Mammary epithelial cell (primary cell): ENCODE measurements at places on chromosomes 12 and 14.
A peak's percentile ranks its signal among the peaks of the same experiment; 100 is the strongest.

GRCh38 chr12:89832336-89832735 lies 123.7 kb upstream of the ATP2B1 start:
- no peak for DNase-seq

GRCh38 chr12:88895634-88896033 lies 315.4 kb upstream of the KITLG start:
- no peak for DNase-seq

DNA sequence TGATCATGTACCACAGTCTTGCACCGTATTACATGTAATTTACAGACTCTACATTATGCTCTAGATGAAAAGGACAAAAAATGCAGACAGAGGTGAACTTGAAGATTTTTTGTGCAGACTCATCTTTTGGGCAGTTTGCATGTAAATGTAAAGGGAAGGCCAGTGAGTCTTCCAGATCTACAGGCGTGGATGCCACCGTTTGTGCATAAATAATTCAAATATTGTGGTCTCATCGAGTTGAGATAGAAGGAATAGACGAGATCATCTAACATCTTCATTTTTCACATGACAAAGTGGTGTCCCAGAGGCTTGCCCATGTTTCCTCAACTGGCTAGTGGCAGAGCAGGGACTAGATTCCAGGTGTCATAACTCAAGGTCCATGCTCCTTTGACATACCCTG lies 125.2 kb downstream of the ALX1 start:
- no peak for DNase-seq

DNA sequence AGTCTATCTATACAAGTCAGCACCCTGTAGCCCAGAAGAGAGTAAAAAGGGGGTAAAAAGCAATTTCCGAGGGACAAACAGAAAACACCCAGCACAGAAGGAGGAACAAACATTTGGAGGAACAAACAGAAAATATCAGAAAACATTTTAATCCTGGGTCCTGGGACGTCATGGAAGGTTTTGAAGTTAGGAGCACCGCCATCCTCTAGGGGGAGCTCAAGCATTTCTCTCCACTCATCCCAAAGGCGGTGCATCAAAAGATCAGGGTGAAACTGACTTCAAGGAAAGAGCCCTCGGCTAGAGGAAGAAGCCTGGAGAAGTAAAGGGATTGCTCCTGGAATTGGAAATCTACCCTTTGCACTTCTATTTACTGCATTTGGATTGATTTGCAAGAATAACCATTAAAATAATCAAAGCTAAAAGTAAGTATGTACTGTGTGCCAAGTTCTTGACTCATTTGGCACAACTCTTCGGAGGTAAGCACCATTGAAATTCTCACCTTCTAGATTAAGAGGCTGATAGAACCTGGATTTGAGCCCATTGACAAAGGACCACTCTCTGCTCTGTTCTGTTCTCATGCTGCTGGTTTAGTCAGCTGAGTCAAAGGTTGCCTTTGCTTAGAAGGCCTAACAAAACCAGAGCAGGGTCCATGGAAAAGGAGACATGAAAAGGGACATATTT lies 17.2 kb upstream of the POC1B start:
- peak; percentile 68 for DNase-seq

DNA sequence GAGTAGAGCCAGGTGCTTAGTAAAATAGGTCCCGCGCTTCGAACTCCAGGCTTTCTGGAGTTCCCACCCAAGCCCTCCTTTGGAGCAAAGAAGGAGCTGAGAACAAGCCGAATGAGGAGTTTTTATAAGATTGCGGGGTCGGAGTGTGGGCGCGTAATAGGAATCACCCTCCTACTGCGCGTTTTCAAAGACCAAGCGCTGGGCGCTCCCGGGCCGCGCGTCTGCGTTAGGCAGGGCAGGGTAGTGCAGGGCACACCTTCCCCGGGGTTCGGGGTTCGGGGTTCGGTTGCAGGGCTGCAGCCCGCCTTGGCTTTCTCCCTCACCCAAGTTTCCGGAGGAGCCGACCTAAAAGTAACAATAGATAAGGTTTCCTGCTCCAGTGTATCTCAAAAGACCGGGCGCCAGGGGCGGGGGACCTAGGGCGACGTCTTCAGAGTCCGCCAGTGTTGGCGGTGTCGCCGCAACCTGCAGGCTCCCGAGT lies 3.6 kb downstream of the SSTR1 start:
- DNase-seq, result no peak

DNA sequence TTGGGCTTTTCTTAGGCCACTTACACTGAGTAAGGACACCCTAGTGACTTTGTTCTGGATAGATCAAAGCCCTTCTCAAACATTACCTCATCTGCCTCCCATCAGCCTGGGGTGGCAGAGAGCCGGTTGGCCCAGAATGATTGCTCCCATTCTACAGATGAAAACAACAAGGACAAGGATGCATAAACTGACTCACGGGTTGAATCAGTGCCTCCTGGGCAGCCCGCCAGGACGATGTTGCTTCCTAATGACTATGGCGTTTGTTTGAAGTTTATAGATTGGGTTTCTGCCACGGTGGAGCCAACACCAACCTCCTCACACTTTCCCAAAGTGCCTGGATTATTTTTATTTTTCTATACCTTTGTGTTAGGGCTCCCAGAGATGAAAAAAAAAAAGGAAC lies 3.6 kb upstream of the VRK1 start:
- peak; percentile 24 for DNase-seq

DNA sequence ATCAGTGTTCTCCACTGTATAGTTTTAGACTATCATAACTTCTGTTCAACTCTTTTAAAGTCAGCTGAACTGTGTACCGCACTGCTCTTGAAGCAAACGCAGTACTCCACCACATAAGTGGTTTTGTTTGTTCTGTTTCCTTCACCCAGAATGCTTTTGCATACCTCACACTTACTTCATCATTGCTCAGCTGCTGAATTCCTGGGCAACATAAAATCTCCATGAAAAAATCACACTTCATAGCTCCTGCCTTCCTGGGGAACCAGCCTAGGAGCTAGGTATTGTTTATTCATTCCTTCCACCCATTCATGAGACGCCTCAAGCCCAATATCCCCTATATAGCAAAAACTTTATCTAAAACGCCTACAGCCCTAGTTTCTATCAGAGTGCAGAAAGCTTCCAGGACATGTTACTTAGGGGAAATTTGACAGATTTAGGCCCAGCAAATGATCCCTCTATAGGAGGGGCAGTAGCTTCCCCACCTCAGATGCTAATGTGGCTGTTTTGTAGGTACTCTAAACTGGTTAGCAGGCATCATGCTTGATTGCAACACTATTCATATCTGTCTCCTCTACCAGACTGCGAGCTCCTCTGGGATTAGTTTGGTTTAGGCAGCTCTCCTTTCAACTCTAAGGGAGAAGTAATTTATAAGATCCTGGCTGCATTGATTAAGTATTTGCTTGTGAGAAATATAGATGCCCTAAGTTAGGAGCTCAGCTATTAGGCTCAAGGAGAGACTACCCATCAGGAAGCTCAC lies 44.5 kb downstream of the LRRC9 start:
- DNase-seq, result no peak

- no peak for DNase-seq
These were observed 624.1 kb upstream of the FOXG1 start for GRCh38 chr14:28142400-28143015.

DNA sequence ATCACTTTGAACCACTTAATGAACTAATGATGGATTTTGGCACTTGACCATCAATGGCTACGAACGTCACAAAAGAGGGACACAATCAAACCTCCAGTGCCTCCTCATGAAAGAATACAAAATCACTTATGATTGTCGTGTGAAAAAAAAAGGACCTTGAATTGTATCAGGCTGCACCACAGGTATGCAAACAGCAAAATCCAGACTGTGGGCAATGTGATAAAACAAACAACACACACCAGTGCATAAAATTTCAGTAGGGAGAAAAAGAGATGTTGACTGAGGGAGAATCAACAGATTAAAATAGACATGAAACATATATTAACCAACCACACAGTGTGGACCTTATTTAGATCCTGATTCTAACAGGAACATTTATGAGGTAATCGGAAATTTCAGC lies 2.6 kb downstream of the TSPAN8 start:
- DNase-seq, result no peak

DNA sequence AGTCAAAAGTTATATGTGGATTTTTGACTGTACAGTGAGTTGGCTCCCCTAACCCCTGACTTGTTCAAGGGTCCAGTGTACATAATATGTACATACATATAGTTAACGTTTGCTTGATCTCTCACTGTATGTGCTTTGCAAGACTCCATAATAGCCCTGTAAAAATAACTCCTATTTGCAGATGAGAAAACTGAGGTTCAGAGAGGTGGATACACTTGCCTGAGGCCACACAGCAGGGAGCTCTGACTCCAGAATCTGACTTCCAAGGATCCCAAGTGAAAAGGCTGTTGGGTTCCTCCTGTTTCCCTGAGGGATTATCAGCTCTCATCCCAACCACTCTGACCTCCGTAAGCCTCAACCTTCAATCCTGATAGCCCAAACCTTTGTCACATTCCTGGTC lies 41.7 kb downstream of the CMKLR1 start:
- no peak for DNase-seq

- peak; percentile 31 for DNase-seq
These were observed 55.6 kb downstream of the LGMN start for GRCh38 chr14:92692822-92693226.

- peak; percentile 27 for DNase-seq
These were observed 119.2 kb upstream of the NCOR2 start for GRCh38 chr12:124686370-124687173.

DNA sequence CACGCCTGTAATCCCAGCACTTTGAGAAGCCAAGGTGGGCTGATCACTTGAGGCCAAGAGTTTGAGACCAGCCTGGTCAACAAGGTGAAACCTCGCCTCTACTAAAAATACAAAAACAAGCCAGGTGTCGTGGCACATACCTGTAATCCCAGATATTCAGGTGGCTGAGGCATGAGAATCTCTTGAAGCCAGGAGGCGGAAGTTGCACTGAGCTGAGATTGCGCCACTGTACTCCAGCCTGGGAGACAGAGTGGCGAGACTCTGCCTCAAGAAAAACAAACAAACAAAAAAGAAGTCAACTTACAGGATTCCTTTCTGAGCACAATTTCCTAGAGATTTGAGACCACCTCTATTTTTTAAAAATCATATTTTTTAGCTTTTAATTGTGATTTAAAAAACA lies 45.3 kb downstream of the DGLUCY start:
- DNase-seq, result no peak

DNA sequence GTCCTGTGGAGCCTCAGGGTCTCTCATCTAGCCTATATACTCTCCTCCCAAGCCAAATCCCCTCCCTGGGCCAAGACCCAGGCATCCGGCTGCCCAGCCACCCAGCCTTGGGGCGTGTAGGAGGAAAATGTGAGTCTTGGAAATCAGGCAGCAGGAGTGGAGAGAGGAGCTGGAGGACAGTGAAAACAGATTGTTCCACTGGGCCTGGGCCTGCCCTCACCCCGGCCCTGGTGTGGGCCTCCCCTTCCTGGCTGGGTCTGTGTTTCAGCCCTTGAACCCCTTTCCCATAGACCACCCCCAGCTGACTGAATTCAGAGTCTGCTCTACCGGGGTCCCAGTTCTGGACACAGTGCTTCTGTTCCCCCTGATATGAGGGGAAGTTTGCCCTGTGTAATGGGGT lies 6.7 kb downstream of the ITGA5 start:
- no peak for DNase-seq

GRCh38 chr14:84670796-84671195 lies 859.1 kb upstream of the FLRT2 start:
- no peak for DNase-seq

GRCh38 chr14:37036669-37037341 lies 135.6 kb downstream of the SLC25A21 start:
- DNase-seq, result no peak

DNA sequence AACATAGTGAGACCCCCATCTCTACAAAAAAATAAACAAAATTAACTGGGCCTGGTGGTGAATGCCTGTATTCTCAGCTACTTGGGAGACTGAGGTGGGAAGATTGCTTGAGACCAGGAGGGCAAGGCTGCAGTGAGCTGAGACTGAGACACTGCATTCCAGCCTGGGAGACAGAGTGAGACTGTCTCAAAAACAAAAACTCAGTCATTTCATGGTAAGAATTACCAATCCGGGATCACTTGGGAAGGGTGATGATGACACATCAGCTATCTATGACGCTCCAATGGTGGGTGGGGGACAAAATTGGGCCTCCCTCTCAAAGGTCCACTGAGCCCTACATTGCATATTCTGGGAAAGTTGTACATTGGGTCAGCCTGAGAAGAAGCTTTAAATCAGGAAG lies 47.7 kb downstream of the SERPINA3 start:
- peak; percentile 58 for DNase-seq

DNA sequence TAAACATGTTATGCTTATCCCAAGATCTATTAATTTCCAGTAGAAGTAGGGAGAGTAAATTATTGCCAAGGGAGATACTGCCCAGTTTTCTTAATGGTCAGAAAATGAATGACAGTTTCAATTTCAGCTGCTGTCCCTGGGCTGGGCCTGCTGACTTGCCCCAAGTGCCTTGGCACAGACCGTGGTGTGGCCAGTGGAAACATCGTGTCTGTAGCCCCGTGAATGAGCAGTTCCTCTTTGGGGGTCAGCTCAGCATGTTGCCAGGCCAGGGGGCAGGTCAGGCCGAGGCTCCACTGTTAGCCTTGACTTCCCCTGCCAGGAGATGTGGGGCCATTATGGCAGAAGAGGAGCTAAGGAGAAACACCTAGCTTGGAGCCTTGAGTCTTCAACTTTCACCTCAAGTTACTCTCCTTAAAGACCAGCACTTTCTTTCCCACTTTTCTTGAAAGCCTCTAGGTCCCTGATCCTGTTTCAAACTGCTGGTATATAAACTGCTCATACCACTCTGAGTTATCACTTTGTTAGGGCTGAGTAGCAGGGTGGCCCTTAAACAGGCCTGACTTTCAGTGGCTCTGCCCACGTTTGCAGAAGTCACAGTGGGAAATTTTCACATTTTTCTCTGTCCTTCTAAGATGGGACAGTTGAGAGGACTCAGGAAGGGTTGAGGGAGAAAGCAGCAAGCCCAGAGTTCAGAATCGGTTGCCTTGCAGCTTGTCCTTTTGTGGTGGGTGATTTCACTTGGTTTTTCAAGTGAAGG lies 73.2 kb downstream of the SUSD6 start:
- peak; percentile 32 for DNase-seq

DNA sequence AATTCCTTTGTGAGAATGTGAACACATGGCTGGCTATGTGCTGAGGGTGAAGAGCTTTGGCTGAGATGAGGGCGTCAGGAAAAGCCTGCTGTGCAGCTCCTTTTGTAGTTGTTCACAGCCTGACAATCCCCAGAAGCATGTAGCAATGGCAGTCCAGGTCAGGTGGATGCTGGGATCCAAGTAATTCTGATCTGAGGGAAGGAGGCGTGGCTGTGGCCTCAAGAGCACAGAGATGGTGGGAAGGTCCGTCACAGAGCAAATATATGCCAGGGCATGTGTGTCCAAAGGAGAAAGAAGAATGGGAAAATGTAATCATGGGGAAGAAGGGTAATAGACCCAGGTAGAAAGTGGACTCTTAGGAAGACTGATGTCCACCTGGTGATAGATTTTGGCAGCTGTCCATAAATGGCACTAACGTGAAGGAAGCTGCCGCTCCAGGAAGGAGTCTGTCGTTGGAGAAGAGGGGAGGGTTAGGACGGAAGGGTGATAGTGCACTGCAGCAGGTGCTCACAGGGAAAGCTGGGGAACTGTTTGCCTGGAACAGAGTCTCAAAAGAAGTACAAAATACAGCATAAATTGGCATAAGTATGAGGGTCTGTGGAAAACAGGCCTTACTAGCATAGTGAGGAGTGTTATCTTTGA lies 13.8 kb downstream of the MGST1 start:
- no peak for DNase-seq
